ENCODE measurements at places on chromosomes 1 and 21. TPM values are rescaled to one million over a fixed set of nuclear protein-coding genes. Genes with fewer than 3 reads are reported as not detected.

The LZIC gene
- 36.8 TPM for total RNA-seq

The C1orf87 gene
- total RNA-seq = not detected

The PM20D1 gene
- not detected for total RNA-seq

The APOBEC4 gene
- not detected for total RNA-seq

The DYNLT5 gene
- total RNA-seq = 4.9 TPM

The UBL4B gene
- total RNA-seq = not detected

The ESPN gene
- not detected for total RNA-seq

- no peak for DNase-seq
Measured at GRCh38 chr1:182686446-182686845, 2.1 kb upstream of the RGS8 start.

DNA sequence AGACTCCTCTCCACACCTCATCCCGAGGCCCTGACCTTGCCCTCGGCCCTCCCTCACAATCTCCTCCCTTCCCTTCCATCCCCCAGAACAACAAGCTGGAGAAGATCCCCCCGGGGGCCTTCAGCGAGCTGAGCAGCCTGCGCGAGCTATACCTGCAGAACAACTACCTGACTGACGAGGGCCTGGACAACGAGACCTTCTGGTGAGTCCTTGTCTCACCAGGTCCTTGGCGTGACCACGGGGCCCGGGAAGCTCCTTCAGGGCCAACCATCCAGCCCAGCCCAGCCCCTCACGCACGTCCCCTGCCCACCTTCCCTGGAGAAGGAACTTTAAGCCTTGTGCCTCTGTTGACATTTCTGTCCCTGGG, 15.6 kb downstream of the PODN start:
- no peak for DNase-seq

DNA sequence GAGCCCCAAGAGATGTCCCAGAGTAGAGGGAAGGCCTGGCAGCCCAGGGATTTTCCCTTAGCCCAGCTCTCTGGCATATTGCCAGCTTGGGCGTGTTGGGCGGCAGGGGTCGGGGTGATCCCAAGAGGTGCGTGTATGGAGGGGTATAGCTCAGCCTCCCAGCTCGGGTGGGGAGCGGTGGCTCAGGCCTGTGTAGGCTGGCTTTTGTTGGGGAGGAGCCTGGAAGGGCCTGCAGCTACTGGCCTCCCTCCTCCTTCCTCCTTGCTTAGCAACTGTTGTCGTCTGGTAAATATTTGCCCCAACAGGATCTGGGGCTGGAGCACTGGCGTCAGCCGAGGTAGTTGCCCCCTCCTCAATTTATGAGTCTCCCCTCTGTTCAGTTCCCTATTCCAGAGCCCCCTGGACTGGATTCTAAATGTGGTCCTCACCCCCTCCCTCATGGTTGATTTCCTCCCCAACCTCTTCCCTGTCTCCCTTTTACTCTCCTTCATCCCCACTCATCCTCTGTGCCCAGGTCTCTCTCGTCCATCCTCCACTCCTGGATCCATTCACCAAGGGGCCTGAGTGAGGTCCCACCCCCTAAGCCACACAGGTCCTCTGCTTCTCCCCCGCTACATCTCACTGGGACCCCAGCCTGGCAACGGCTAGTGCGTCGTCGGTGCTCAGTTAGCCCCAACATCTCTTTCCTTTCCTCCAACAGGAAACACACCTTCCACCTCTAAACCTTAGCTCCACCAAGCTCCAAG, 10.3 kb upstream of the LMNA start:
- DNase-seq = peak; percentile 80

GRCh38 chr1:8693107-8693506, 124.3 kb downstream of the RERE start:
- no peak for DNase-seq

DNA sequence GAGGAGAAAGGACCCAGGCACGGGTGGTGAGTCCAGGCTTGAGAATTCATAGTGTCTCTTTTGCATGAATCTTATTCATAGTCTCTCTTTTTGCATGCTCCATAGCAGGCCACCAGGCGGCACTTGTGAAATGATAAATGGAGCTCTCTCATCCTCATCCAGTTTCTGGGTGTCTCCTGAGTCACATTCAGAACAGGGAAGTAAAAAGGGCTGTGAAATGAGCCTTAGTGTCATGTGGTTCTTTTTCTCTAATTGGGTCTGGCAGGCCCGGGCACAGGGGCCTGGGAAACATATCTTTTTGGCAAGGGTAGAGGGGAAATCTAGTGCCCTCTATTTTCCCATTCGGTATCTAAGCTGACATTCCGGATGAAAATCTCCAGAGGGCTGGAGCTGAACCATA, 19.1 kb upstream of the NCF2 start:
- peak; percentile 82 for DNase-seq

DNA sequence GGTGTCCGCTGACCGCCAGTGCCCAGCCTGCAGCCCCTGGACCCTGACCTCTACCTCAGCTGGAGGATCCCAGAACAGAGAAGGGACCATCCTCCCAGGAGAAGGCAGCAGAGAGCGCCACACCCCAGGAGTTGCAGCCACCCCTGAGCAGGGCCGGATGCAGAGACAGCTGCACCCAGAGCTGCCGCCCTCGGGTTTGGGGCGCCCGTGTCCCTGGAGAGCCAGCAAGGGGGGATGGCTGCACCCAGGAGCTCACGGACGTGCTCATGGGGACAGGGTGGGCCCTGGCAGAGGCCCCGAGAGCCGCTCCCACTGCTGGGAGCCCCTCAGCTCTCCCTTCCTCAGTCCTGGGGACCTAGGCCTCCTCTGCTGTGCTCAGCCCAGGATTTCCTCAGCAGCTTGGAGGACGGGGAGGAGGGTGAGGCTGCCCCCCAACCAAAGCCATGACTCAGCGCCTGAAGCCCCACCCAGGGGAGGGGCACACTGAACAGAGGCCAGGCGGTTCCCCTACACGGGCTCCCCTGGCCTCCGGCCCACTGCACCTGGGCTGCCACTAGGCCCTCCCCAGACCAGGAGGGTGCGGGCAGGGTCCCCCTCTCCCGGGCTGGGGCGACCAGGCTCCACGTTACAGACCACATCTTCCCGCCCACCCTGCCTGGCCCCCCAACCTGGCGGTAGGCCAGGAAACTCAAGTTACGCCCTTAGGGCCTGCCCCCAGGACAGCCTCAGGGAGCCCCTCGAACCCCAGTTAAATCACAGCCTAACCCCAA, 2.2 kb downstream of the ACAP3 start:
- DNase-seq = peak; percentile 80

DNA sequence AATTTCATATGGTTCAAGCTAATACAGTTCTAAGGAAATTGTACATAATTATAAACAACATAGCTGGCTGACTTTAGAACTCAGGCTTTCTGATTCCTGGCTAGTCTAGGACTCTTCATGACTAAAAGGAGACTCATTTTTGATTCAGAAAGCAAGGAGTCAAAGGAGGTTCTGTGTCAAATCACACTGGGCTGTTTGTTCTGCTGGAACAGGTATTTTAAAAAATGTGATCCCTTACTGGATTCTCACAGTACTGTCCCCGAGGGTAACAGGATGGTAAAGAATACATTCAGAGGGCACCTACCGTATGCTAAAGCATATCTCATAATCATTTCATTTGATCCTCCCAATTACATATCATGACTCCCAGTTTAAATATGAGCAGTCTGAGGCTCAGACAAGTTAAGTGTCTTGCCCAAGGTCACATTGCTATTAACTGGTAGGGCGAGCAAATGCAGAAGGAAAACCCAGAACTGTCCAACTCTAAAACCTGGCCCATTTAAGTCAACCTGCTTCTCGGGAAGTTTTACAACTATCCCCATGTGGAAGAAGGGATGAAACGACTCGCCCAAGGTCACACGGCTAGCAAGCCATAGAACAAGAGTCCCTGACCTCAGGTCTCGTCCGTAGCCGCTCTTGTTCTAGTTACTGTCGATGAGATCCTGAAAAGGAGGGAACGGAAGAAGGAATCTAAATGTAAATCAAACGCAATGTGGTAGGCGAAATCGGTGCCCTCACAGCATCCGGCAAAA, 675 bp downstream of the MYSM1 start:
- peak; percentile 27 for DNase-seq

DNA sequence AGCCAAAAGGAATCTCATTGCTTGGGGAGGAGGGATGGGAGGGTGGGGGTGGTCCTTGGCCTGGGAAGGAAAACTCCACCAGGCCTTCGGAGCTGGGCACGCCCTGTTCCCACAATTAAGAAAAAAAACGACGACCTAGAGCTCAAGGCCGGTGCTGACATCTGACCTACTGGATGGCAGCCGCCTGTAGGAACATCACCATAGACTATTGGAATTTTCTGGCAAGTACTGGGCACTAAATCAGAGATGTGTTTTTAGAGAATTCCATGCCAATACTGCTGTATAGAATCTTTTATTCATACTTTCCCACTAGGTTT, 729 bp downstream of the NADK start:
- peak; percentile 47 for DNase-seq

DNA sequence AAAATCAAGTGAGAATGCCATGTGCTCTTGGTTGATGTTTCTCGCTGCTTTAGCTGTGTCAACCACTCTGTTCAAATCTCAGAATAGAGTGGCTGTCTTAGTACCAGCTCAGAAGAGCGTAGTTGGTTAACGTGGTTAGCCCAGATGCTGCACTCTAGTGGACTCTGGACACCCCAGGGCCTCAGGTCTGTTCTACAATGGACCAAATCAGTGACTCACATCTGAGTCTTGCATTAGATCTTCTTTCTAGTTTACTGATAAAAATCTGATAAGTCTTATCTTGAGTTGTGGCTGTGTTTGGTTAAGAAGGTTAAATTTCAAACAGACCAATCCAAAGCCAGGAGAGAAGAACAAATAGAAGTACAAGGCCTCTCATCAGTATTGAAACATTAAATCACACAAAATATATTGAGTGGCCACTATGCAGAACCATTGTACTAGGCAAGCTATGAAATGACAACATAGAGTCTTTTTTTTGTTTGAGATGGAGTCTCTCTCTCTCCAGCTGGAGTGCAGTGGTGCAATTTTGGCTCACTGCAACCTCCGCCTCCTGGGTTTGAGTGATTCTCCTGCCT, 104.1 kb downstream of the NR5A2 start:
- peak; percentile 5 for DNase-seq

DNA sequence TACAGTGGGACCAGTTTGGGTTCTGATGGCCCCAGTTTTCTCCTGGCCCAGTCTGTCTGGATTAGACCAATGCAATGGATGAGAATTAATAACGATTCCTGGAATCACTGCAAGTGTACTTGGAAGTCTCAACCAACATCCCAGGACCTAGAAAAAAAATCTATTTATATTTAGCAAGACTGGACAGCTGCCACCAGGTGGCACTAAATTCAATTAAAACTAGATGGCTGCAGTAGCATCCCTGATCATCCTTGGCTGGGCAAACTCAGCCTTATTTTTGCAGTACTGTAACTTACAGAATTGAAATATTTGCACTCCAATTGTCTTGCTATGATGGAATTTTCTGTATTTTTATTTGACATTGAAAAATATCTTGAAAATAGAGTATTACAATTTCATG, 165.7 kb downstream of the NCAM2 start:
- peak; percentile 74 for DNase-seq

GRCh38 chr1:200041337-200042118, 14.0 kb downstream of the NR5A2 start:
- DNase-seq = no peak

GRCh38 chr1:162548170-162548569, 13.4 kb upstream of the UAP1 start:
- peak; percentile 65 for DNase-seq

DNA sequence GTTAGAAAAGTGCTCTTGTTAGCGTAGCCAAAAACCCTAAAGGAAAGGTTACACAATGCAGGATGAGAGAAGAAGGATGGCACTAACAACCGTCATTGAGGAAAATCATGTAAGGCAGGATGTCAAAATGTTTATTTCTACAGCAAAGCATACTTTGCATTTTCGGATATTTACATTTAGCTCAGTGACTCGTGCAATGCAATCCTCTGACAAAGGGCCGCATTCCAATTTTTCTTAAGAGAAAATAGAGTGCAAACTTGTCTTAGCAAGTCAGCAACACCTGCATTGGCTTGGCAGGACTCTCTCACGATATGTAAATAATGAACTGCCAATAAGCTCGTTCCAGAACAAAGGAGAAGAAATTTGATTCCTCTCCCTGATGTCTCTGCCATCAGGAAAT, 33.3 kb downstream of the TIAM1 start:
- no peak for DNase-seq

GRCh38 chr1:92273039-92273438, 25.7 kb downstream of the GLMN start:
- no peak for DNase-seq

DNA sequence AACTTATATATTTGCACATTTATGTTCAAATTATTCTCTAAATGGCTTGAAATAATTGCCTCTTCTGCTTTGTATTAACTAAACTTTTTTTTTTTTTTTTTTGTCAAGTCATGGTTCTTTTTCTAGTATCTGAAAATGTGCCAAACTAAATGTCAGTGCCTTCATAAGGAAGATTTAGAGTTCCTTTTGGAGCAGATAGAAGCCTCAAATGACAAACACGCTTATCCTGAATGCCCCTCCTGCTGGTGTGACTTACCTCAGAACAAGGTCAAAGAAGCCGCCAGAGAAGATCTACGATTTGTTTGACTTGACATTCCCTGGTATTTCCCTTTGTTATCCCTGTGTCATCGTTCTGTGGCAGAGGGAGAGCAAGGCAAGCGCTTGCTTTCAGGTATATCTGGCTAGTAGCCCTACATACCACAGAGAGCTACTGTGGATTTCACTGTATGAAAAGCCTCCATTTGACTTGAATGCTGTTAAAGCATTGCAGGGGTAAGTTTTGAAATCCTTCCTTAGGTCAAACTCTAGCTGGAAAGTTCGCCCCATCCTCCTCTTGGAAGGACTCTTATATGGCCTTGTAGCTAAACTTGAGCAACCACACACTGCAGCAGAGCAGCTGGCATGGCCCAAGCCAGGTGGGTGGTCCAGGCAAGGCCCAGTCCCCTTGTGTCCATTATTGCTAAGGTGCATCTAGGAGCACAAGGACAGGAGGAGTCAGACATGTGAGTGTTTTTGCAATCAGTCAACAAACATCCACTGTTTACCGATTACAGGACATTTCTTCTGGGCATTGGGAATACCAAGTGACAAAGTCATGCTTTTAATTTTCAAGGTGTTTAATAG, 285.4 kb upstream of the USP25 start:
- DNase-seq = no peak

DNA sequence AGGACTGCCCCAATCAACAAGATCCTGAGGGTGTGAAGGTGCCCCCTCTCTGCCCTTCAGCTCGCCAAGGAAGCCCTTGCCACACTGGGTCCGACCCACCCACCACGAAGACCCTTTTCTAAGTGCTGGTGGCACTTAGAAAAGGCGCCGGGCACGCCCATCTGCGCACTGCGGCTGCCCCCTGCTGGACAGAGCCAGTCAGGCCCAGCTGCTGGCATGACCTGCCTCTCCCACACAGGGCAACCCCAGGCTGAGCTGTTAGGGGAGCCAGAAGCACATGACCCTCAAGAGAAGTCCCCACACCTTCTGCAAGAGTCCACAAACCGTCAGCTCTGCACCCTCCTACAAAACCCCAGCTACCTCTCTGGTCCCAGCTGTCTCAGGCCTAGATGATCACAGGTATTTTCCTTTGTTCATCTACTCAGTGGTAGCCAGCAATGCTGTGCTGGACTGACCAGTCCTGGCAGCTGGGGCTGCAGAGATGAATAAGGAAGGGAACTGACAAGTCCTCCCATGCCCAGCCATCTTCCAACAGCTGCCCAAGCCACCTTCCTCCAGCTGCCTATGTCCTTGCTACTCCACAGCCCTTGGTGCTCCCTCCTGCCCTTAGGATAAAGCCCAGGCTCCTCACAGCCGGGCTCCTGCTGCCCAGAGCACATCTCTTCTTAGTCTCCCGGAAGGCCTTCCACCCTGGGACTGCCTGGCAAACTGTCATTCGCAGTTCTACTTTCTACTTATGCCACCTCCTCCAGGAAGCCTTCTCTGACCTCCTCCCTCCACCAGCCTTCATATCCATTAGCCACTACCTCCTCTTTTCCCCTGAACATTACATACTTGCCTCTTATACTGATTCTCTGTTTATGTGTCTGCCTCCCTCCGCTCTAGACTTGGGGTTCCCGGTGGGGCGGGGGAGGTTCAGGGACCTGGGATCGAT, 39.8 kb upstream of the ZC3H12A start:
- DNase-seq = peak; percentile 27

Data from LHCN-M2 (cell line).